ENCODE measurements at places on chromosomes 11 and 22.

- DNase-seq = peak; percentile 54
These were observed 1.1 kb downstream of the RBFOX2 start for GRCh38 chr22:36027579-36027934.

DNA sequence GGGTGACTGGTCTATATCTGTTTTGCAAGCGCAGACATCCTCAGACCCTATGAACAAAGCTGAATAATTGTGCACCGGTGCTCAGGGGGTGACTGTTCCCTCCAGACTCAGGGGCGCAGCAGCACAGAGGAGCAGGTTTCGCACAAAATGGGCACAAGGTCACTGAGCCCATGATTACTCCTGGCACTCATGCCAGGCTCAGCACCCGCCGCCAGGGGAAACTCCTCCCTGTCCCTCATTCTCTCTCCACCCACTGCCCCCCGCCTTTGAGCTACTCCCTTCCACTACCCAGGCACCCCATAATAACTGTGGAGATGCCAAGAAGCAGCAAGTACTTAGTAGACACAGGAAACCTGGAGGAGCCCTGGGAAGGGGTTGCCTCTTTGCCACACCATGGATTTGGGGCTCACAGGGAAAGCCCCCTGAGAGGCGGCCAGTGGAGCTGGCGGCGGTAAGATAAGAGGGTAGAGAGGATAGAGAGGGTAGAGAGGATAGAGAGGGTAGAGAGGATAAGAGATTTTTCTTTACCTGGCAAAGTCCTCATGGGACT lies 198.8 kb downstream of the CTTN start:
- no peak for DNase-seq

GRCh38 chr22:23278883-23279675 lies 98.8 kb downstream of the BCR start:
- DNase-seq = no peak

DNA sequence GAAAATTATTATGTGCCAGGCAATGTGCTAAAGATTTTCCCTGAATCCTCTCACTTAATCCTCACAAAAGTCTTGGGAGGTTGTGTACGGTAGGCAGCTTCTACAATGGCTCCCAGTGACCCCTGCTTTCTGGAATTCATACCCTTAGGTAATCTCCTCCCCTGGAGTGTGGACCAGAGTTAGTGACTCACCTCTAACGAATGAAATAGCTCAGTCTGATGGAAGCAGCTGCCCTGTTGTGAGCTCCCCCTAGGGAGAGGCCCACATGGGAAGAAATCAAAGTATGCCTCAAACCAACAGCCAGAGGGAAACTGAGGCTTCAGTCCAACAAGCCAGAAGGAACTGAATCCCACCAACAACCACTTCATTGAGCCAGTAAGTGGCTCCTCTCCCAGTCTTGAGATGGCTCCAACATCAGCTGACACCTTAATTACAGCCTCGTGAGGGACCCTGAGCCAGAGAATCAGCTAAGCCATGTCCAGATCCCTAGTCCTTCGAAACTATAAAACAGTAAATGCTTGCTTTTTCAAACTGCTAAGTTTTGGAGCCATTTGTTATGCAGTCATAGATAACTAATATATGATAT lies 98.9 kb upstream of the ISX start:
- DNase-seq = no peak

GRCh38 chr11:112050721-112051120 lies 23.1 kb downstream of the PIH1D2 start:
- DNase-seq = no peak

DNA sequence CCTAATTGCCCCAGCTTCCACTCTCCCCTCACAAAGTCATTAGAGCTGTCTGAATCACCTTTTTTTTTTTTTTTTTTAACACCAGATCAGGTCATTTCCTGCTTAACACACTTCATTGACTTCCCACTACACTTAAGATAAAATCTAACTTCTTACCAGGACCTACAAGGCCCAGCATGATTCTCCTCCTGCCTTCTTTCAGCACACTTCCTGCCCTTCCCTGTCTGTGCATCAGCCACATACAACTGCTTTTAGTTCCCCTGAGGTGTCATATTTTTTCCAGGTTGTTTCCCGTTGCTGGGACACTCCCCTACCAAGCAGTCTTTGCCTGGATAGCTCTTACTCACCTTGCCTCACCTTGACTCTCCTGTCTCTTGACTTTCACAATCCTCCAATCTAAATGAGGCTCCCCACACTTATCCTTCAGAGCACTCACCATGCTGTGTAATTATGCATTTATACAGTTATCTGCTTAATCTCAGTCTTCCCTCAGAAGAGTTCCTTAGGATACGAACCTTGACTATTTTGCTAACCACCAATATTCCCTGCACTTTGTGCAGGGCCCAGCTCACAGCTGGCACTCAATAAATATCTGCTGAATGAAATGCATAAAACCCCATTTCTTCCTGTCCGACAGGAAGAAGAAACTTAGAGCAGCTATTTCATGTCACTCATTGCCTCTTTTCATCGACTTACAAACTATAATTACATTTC lies 96.6 kb upstream of the AKIP1 start:
- no peak for DNase-seq
